ENCODE measurements at places on chromosomes 5 and 9.

DNA sequence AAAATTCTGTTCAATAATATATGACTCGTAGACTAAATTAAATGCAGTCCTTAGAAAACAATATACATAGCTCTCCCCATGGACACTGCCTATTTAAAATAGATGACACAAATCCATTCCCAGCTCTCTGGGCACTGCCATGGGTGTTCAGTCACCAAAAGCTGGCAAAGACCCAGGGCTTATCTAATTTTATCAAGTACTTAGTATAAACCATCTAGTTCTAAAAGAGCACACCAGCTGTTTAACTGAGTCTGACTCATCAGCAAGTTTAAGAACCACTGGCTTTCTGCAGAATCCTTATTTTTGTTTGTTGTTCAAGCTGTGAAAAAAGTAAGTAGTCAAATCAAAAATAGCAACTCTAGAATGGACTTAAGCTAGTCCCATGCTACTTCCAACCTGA is 107.6 kb downstream of the PLPP1 start:
- DNase-seq, result no peak

DNA sequence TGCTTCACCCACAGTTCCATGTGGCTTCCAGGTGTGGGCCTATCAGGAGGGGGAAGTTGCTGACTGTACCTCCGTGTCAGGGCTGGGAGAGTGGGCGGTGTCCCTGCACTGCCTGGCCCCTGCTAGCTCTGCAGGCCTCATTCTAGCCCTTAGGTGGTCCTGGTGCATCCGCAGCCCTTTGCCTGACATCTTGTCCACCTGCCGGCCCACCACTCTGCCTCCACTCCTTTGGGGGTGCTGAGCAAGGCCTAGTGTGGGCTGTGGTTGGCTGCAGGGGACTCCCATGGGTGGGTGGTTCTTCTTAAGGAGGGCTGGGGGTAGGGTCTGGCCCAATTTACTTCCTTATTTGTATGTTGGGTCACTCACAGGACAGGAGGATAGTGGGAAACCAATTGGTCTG is 66.9 kb downstream of the HSPA4 start:
- DNase-seq, result no peak

DNA sequence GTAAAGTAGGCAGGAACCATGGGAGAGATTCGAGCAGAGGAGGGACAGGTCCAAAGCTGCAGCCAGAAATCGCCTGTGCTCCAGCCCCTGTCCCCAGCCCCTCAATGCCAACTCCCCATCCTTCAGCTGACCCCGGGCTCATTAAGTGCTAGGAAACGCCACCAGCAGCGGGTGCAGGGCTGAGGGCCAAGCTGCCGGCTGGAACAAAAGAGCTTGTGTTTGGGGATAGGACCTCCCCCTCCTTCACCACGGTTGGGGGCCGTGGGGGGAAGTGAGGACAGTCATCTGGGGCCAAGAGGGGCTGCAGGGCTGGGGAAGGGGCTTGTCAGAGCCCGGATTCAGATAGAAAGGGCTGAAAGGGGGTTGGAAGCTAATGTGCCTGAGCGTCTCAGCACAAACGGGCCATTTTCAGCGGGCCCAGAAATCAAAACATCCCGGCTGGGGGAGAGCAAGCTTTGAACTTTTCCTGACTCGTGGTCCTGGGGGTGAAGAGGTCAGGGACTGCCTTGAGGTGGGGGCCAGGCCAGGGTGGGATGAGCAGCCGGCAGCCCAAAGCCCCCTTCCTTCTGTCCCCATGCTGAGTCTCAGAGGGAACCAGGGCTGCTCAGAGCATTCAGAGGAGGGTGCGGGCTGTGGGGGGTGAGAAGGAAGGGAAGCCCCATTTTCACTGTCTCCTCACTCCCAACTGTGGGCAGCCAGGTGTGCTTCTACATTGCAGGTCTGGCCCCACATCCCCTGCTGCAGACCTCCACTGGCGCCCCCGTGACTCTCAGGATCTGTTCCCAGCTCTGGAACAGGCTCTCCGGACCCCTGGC is 69.4 kb upstream of the DAB2IP start:
- no peak for DNase-seq

DNA sequence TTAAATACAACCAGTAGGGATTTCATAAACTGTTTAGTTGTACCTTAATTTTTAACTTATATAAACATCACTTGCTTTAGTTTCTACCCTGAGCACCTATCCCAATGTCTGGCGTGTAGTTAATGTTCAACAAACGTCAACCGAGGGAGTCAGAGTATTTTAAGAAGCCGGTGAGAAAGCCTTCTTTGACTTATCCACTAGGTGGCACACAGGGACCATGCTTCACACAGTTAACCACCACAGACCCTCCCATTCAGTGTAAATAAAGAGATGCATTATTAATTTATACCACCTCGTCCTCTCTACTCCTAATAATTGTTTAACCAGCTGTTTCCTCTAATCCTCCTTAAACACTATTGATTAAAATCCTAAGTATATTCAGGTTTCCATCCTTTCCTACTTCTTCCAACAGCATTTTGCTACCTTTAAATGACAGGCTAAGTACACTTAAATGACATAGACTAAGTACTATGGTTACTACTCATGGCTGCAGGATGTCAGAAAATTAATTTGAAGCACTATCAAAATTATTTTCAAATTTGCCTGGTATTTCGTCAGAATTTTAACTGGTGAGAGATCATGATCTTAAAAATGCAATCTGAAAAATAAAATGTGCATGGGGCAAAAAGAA is 2.3 kb downstream of the HAPLN1 start:
- DNase-seq, result peak; percentile 22

DNA sequence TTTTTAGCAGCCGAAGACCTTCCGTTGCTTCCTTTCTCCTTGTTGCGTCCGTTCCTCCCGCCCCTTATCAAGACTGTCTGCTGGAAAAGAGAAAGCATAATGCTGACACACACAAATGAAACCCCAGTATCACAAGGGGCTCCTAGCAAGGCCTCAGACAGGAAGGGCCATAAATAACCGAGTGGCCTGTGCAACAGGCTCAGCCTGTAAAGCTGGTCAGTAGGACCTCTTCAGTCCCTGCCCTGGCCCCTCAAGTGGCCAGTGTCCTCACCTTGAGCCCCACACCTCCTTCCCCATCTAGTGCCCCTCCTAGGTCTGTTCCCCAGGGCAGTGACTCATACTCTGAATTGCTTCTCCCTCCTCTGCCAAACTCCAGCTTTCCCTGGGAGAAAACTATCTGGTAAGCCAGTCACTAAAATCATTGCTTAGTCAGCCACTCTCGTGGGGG is 174.6 kb upstream of the IL12B start:
- DNase-seq, result no peak

DNA sequence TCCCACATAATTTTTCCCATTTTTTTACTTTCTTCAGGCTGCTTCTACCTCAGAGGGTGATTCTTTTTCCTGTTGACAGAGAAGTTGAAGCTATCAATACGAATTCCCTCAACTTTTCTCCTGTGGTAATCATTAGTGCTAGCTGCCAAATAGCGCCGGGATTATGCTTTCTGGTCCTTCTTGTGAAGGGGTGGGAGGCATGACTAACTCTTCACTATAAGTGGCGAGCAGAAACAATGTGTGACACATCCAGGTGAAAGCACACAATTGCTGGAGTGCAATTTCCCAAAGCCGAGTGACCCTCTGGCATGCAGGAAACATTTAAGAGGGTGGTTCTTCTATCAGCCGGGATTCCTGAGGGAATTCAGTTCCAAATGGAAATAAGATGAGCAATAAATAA is 56.0 kb downstream of the TRPC7 start:
- DNase-seq, result no peak

GRCh38 chr5:1918488-1919208 is 35.9 kb upstream of the IRX4 start:
- no peak for DNase-seq

- DNase-seq, result no peak
Observed at GRCh38 chr9:31848505-31849285, 535.7 kb upstream of the ACO1 start.
